ENCODE measurements at places on chromosomes 6 and 20.

GRCh38 chr6:82118150-82118562 is 129.4 kb downstream of the IBTK start:
- no peak for DNase-seq

GRCh38 chr6:21708320-21708580 is 114.7 kb downstream of the SOX4 start:
- no peak for DNase-seq

GRCh38 chr6:26284537-26285142 is 80.4 kb upstream of the BTN3A2 start:
- DNase-seq = peak; percentile 26

DNA sequence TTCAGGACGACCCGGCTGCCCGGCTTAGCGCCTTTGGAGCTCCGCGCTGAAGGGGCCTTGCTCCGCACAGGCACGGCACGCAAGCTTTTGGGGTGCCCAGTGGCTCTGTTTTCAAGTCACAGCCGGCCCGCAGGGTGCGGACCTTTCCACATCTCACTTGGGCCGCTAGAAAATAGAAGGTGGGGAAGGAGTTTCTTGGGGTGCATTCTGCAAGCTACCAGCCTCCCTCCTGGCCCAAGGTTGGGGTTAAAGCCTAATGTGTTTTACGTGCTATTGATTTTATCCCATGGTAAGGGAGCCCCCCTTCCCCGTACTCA is 561 bp downstream of the KAT14 start:
- no peak for DNase-seq

GRCh38 chr6:32182555-32182981 is 1.5 kb downstream of the AGER start:
- no peak for DNase-seq

GRCh38 chr6:118324116-118324515 is 224.0 kb upstream of the PLN start:
- DNase-seq = no peak

DNA sequence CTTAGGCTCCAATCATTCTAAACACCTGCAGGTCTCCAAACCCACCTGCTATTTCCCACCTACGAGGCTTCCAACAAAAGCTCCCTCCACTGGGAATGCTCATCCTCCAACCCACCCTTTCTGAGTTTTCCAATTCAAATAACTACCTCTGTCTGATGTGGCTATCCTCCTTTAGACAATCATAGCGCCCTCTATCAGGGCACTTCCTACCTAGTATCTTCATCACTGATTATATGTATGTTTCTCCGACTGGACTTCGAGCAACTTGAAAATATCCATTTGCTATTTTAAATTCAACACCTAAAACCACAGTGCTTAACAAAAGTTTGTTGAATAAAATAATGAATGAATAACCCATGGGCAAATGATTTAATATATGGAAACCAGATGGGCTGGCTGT is 41.3 kb downstream of the MTFR2 start:
- DNase-seq = no peak

DNA sequence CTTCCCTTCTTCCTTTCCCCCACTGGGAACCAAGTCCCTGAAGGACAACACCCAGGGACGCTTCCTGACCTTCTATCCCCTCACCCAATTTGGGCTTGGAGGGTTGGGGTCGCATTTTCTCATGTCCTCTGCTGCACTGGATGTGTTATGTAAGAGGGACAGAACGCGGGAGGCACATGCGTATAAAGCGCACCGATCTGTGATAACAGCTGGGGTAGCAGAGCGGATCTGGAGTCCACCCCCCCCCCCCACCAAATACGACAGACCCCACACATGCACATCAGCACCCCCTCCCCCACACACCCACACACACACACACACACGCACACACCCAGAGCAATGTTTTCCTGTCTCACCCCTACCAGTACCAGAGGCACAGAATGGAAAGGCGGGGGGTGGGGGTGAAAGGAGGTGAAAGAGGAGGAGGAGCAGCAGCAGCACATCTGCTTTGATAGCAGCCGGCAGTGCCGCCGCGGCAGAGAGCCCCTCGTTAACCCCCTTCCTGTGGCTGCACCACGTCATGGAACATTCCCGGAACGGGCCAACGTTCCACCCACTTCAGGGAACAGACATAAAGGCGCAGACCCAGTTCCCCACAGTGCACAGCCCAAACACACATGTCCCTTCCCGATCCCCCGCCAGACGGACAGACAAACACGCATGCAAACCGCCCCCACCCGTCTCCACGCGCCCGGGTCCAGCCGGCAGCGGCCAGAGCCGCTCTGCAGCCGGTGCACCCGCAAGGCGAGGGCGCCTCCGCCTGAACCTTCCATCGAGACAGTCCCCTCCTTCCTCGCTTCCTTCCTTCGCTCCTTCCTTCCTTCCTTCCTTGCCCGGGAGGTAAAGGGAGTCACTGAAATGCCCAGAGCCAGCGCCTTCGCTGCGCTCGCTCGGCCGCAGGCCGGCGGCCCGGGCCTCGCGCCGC is 590 bp downstream of the HIVEP2 start:
- DNase-seq = peak; percentile 91

- DNase-seq = no peak
Observed at GRCh38 chr6:166834049-166834448, 122.3 kb downstream of the RNASET2 start.

- no peak for DNase-seq
Observed at GRCh38 chr20:58619864-58620431, 31.1 kb upstream of the STX16 start.

All from activated CD8-positive, alpha-beta memory T cell treated with anti-CD3 and anti-CD28 coated beads for 4 hours (primary cell).